Kasumi-1 (cell line): ENCODE measurements at places on chromosomes 1 and 21.

GRCh38 chr1:225941187-225941941 lies at the start of gene LEFTY2:
TSS of gene LEFTY2 (minus strand) at chr1:225941220. CDS start at chr1:225941140, 80 bp downstream.
- DNase-seq, result no peak

GRCh38 chr21:33975548-33976081 lies 60.0 kb upstream of the ATP5PO start:
- peak; percentile 89 for DNase-seq

DNA sequence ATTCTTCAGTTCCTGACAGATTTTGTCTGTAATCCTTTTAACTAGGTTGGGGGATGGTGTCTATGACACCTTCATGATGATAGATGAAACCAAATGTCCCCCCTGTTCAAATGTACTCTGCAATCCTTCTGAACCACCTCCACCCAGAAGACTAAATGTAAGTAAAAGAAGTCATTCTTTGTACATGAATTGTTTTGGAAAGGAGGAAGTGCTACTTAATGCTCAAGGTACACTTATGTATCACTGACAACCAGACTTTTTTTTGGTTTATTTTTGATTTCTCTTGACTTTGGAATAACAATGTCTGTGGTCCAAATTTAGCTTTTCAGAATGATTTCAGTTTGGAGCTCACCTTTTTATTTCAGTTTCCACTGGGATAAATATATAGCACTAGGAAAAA lies 2.3 kb downstream of the DYRK3 start:
- DNase-seq, result peak; percentile 13

DNA sequence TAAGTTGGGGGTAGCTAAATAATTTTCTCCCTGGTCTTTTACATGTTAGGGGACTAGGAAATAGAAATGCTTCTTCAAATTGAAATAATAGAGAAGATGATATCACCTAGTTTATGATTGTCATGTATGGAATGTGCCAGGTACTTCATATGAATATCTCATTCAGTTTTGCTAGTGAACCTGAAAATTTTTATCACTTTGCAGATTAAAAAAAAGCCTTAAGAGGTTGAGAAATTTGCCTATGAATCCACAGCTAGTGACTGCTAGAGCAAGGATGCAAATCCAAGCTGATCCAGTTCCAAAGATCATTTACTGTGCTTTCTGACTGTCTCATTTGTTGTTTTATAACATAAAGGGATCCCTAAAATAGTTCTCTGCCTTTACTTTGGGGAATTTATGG lies 24.7 kb downstream of the RNF2 start:
- no peak for DNase-seq

DNA sequence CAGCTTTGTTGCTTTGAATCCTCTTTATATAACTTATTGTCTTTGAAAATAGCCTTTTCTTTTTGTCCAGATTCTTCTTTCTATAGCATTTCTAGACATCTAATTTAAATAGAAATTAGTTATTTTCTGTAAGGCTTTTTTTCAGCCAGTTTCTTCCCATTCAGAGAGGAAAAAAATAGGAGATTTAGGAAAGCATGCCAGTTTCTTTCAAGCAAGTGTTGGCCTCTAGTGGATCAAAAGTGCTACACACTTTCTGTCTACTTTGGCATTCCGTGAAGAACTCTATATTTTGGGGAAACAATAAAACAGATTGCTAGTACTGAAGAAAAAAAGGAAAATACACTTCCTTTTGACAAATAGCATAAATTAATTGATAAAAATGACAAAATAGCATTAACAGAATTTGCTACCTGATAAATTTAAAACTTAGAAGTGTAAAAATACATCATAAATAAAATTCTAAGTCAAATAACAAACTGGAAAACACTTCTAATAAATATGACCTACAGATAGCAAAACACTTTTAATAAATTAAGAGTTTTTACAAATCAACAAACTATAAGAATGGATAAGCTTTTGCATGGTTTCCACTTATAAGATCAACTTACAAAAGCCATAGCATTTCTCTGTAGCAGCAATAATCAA lies 13.1 kb upstream of the EXO1 start:
- DNase-seq, result peak; percentile 61

- DNase-seq, result no peak
These were observed 99.6 kb upstream of the RGS1 start for GRCh38 chr1:192475970-192476369.

DNA sequence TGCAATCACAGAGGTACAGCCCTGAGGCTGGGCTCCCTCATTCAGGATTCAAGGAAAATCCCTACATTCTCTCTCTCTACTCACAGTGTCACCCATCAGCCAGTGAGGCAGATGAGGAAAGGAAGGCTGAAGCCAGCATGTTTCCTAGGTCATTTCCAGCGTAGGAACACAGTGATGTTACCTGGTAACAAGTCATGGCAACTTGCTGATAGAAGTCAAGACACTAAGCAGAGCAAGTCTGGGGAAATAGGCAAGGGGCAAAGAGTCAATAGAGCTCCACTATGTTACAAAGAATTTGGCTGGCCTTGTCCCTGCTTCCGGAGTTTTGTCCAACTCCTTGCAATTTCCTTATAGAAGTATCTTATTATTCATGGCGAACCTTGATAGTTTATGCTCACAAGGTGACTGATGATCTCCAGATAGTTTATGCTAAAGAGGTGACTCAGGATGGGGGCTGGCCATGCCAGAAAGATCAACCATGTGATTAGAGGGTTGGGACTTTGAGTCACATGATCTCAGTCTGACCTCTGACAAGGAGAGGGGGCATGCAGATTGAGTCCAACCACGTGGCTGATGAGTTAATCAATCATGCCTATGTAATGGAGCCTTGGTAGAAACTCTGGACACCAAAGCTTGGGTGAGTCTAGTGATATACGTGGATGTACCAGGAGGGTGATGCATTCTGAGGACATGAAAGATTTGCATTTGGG lies 51.1 kb downstream of the SUSD4 start:
- DNase-seq, result no peak

DNA sequence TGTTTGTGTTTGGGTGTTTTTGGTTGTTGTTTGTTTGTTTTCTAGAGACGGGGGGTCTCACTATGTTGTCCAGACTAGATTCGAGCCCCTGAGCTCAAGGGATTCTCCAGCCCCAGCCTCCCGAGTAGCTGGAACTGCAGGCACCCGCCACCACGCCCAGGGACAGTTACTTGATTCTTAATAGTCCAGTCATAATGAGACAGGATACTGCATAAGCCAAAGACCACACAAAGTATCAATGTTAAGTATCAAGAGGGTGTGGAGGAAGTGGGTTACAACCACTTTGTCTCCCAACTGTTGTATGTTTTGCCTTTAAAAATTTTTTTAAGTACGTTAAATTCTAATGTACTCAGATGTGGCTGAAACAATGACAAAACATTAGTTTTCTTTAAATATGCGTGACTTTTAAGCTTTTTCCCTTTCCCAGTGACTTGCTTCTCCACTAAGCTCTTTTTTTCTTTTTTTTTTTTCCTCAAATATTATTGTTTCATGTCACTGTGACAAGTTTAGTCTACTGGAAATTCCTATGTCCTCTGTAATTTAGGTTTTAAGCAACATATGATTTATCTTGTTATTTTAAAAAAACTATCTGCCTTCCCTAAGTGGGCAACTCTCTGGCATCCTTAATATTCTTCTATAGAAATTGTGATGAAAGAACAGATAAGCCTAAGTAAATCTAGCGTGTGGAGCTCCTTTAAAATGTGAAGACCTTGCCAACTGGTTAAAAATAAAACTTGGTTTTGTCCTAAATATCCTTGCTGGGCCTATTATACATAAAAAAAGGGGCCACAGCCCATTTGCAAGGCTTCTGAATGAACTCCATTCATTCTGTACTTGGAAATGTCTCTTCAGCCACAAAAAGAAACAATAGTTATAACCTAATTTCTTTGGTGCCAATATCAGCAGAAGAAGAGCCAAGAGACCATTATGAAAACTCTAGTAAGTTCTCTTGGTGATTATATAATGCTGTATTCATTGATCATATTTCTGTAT lies 56.2 kb upstream of the DPH5 start:
- DNase-seq, result no peak

- no peak for DNase-seq
These were observed 30.5 kb downstream of the OTUD7B start for GRCh38 chr1:149979972-149980540.

- DNase-seq, result no peak
These were observed 253.0 kb downstream of the GPR52 start for GRCh38 chr1:174700775-174701174.

DNA sequence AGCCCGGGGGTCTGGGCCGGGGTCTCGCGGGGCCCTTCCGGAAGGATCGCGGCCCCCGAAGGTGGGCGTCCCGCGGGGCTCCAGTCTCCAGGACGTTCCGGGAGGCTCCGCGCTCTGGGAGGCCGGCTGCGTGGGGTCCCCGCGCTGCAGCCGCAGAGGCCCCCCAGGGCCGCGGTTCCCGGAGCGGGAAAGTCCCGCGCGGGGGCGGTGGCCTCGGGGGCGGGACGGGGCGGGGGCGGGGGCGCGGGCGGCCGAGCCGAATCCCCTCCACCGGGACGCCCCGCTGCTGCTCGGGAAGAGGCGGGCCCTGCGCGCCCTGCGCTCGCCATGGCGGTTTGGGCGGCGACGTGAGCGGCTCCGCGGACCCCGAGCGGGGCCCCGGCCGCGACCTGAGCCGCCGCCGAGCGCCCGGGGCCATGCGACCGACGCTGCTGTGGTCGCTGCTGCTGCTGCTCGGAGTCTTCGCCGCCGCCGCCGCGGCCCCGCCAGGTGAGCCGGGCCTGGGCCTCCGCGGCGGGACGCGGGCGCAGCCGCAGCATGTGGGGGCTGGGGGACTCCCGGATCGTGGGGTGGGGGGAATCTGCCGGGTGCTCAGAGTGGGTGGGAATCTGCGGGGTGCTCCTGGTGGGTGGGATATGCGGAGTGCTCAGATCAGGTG lies at the start of gene IFNGR2:
TSS of gene IFNGR2 (plus strand) at position 286 of the 658 bp plus-strand sequence. CDS start at position 417, 131 bp downstream.
- DNase-seq, result peak; percentile 9

DNA sequence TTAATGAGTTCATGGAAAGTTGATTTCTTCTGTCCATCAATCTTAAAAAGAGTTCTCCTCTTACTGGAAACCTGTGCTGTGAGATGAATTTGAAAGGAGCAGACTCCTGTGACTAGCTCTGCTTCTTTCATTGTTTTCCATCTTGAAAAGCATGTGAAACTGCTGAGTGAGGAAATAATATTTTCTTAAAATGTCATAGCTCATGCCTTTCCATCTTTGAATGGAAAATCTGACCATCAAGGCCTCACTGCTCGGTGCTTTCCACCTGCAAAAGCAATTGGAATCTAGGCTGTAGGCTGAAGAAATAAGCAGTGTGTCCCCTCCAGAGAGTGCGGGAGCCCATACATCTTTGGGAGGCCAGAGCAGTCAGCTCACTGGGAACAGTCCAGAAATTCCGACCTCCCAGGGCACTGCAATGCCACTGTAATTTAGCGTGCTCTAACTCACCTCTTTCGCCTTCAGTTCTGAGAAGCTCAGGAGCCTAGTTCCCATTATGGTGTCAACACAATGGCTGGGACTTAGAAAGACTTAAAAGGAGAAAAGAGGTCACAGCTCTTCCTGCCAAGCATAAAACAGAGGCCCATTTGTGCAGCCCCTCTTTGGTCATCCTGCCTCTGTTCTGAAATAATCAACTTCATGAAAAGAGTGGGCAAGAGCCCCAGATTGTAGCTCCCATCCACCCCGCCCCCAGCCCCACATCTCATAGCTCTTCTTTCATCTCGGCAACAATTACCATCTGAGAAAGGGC lies 50.4 kb upstream of the F3 start:
- no peak for DNase-seq

DNA sequence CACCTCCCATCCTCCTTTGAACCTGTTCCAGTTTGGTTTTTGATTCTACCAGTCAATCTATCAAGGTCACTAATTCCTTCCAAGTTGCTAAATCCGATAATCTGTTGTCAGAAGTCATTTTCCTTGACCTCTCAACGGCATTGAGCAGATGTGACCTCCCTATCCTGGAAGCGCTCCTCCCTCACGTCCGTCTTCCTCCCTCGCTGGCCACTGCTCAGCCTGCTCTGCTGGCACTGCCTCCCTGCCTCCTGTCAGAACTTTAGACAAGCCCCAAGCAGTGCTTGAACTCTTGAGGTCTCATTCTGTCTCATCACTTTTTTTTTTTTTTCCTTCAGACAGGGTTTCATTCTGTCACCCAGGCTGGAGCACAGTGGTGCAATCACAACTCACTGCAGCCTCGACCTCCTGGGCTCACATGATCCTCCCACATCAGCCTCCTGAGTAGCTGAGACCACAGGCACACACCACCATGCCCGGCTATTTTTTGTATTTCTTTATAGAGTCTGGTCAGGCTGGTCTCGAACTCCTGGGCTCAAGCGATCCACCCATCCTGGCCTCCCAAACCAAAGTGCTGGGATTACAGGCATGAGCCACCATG lies 4.4 kb upstream of the ACOT7 start:
- DNase-seq, result no peak

- no peak for DNase-seq
These were observed 56.6 kb upstream of the EDN2 start for GRCh38 chr1:41540886-41541591.

DNA sequence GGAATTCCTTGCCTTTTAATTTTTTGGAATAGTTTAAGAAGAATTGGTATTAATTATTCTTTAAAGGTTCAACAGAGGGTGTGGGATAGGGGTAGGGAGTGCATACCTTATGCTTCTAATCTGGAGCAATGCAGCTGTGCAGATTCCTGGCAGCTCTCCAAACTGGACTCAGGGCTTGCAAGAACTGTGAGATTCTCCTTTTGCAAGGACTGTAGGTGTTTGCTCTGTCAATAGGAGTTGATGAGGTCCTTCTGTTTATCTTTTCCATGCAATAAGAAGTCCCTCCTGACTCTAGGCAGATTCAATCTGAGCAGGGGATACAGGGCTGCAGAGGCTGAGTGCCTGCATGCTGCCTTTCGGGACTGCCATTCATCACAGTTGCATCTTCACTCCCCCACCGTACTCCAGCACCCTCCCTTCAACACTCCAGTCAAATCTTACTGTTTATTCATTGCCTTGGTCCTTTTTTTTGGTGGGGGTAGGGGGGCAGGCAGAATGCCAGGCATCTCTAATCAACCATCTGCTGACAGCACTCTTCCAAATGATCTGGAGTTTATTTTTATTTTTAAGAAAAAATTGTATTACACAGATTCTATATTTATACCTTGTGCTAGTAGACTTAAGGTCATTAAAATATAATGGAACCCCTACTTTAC lies 122.3 kb downstream of the DISC1 start:
- no peak for DNase-seq

GRCh38 chr1:85062425-85063026 lies 14.2 kb upstream of the MCOLN3 start:
- no peak for DNase-seq

- DNase-seq, result no peak
These were observed 28.1 kb upstream of the B3GALNT2 start for GRCh38 chr1:235532360-235532759.

- no peak for DNase-seq
These were observed 114.4 kb upstream of the ZP4 start for GRCh38 chr1:238005116-238005515.

- no peak for DNase-seq
These were observed 100.0 kb upstream of the RAB4A start for GRCh38 chr1:229170778-229171505.
